CD4-positive, alpha-beta T cell (primary cell): ENCODE measurements at places on chromosomes 13 and 19. TPM values are rescaled to one million over a fixed set of nuclear protein-coding genes. Genes with fewer than 3 reads are reported as not detected.
A peak's percentile ranks its signal among the peaks of the same experiment; 100 is the strongest.

DNA sequence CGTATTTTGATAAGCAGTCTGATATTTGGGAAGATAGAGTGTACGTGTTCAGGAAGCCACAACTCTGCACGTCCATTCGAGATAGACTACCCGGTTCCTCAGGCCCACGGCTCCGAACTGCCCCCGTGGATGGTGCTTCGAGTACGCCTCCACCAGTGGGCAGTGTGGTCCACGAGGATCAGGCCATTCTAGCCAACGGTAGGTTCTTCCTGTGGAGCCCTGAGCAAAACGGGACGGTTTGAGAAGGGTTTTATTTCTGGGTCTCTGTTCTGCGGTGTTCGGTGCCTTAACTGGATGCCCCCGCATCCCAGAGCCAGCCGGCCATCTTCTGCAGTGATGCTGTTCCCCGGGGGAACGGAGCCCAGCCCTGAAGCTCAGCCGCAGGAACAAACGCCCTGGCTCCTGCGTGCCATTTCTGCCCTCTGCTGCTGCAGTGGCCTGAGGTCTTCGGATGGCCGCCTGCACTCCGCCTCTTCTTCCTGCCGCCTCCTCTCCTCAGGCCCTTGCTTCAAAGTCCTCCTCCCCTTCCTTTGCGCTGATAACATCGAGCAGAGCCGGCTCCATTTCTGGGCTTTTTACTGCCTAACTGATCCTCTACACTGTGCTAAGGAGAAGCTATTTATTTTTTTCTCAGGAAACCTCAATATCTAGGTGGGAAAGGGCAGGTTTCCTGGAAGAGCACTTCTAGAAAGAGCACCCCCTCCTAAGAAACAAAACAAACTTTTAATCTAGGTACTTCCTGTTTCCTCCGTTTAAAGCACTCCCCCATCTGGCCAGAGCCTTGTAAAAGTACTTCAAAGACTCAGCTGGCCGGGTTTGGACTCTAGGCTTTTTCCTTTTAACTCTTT is 36.2 kb upstream of the SLC46A3 start:
- DNase-seq = no peak

DNA sequence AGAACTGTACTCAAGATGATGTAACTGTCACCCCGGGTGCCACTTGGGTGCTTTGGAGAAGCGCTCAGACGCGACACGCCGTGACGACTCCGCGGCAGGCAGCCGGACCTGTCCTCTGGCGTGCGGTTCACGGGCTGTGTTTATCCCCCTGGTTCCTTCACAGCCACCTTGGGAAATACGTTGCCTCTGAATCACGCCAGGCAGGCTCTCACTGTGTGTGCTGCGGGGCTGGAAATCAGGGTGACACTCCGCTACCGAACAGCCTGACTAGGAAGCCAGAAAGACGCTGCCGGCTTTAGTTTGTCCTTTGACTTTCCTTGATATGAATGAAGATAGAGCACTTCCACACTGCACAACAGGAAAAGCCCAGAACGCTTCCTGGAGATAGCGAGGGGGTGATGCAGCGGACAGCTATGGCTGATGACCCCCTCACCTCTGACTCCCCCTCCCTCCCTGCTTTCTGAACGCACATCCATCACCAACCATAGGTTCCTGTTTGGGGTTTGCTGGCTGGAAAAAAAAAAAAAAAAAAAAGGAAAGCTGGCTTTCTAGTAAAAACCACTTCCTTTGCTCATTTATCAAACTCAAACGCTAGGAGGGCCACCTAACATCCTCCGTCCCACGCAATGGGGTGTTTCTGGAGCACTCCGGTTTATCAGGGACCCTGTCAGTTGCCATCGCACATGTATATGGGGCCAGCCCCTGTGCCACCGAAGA is 3.7 kb upstream of the GP6 start:
- DNase-seq = no peak

GRCh38 chr19:32489971-32490370 is 84.4 kb downstream of the DPY19L3 start:
- DNase-seq = no peak

GRCh38 chr19:13430790-13431582 is 75.3 kb downstream of the CACNA1A start:
- DNase-seq = peak; percentile 11

GRCh38 chr13:41562541-41563178 is 105.3 kb downstream of the RGCC start:
- DNase-seq = no peak

GRCh38 chr19:33392341-33393285 is 19.1 kb downstream of the CEBPG start:
- DNase-seq = no peak

GRCh38 chr13:45410001-45410400 is 8.2 kb downstream of the SLC25A30 start:
- no peak for DNase-seq

- DNase-seq = peak; percentile 28
Observed at GRCh38 chr19:2055931-2056836, 5.1 kb upstream of the MKNK2 start.

- no peak for DNase-seq
Observed at GRCh38 chr19:56124578-56124977, 3.5 kb upstream of the ZNF787 start.

DNA sequence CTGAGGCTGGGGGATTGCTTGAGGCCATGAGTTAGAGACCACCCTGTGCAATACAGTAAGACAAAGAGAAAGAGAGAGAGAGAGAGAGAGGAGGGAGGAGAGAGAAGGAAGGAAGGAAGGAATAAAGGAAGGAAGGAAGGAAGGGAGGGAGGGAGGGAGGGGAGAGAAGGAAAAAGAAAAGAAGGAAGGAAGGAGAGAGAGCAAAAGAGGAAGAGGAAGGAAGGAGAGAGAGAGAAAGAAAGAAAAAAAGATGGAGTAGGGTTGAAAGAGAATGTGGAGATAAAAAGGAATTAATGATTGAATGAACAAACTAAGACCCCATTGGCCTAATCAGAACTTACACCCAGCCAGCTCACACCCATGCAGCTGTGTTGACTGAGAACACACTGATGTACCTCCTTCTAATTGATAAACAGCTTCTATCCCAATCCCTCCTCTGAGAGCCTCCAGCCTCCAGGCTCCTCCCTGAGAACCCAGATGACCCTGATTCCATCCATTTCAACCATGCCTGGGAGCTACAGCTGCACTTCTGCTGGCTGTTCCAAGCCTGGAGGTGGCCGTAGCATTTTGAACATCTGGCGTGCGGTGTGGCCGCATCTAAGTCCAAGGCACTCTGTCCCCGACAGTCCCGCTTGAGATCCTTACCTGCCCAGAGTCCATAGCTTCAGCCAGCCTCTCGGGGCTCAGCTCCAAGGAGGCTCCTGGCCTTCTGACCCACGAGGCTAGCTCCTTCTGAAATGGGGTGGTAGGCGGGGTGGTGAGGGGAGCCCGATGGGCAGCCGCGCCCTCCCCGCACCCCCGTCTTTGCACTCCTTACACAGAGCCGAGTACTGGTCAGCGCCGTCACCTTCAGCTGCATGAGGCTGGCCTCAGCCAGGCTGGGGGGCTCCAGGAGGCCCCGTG is 1.1 kb downstream of the PRODH2 start:
- DNase-seq = no peak

- DNase-seq = no peak
Observed at GRCh38 chr19:19259741-19260140, 13.4 kb downstream of the TM6SF2 start.

GRCh38 chr13:43730642-43731041 is 56.1 kb downstream of the ENOX1 start:
- DNase-seq = no peak

- DNase-seq = no peak
Observed at GRCh38 chr19:54817670-54818536, 1.6 kb downstream of the KIR3DL1 start.

DNA sequence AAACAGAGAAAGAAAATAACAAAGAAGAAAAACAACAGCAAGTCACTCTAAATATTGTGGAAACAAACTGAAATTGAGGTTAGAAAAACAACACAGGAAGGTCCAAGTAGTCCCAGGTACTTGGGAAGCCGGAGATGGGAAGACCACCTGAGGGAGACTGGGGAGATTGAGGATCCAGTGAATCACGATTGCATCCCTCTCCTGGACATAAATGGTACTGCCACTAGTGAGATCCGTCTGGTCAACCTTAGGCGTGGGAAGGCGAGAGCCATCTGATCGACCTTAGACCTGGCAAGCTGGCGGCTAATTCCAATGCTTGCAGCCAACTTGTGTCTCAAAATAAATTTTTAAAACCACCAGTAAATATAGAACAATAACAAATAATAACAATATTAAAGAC is 81.9 kb downstream of the ZNF726 start:
- DNase-seq = no peak

DNA sequence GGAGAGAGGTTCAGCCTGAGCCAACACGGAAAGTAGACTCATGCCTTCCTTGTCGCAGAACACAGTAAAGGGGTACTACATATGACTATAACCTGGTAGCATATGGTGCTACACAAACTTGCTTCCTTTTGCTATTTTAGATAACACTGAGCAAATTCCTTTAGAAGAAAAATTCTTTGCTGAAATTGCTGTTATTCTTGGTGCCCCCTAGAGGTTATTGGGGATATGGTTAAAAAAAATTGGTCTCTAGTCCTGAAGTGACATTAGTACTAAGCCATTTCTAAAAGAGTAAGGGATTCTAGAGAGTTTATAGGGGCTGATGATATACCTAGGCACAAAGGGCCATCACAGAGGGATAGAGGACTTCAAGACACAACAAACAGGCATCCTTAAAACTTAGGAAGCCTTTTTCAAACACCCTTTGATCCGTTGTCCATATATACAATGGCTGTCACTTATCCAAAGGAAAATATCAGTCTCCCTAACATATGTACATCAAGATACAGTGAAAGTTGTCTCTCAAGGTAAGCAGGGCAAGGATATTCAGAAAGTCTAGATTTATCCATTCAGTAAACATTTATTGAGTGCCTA is 13.9 kb upstream of the HS6ST3 start:
- DNase-seq = no peak

GRCh38 chr19:17414097-17414496 is 5.8 kb upstream of the MVB12A start:
- DNase-seq = no peak

DNA sequence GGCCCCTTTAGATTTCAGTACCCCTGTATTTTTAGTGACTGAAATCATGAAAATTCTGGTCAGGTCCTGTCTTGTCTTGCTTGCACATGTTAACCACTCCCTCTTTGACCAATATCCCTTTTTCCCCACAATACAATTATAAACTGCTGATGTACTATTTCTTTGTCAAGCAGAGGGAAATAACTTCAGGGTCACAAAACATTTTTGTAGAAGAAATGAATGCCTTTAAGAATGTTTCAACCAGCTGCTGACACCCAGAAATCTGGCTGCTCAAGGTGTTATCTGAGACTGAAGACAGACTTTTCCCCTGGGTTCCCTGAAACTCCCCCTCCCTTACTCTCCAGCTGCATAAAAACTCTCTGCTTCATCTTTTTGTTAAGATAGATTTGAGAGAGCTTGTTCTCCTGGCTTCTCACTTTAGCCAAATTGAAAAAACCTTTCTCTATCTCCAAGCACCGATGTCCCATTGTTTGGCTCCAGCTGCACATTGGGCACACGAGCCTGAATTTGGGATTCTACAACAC is 18.4 kb upstream of the ACOD1 start:
- no peak for DNase-seq

- no peak for DNase-seq
Observed at GRCh38 chr13:100789968-100790367, 115.4 kb upstream of the TMTC4 start.

GRCh38 chr13:108377646-108378206 is 108.2 kb downstream of the TNFSF13B start:
- DNase-seq = no peak

DNA sequence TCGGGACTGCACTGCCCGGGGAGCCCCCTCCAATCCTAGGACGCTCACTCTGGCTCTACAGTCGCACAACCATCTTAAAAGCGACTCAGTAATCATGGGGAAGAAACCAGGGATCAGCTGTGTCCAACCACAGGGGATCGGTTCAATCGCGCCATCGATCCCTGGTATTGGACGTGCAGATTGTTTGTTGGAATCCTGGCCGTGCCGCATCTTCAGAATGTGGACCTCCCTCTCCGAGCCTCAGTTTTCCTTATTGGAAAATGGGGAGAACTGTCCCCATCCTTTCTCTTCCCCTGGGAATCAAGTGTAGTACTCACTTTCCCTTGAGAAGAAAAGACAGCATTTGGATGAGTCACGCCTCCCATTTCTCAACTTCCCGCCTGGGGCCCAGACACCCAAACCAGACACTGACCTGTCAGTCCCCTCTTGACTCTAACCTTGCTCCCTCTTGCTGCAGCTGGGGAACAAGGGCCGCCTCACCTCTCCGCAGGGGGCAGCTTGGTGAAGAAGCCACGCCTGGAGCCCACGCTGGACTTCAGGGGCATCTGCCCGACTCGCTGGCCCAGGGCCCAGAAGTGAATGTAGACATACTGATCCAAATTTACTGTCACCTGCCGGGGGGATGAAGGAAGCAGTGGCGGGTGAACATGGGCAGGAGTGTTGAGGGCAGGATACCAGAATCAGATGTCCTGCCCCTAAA is 17.6 kb downstream of the EMP3 start:
- no peak for DNase-seq

DNA sequence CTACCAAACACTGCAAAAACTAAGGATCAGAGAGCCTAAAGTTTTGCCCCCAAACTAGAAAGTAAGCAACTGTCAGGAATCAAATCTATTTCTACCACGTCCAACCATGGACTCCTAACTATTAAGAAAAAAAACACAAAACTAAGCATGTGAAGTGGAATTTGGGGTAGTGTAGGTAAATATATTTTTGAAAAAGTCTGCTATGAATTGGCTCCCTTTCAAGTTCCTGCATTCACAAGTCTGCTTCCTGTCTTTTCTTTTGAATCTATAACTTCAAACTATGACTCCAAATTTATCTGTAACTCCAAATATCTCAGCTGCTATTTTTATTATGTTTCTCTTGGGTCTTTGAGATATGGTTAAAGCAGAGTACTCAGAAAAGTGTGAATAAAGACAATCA is 47.0 kb downstream of the PCDH9 start:
- DNase-seq = no peak

- DNase-seq = no peak
Observed at GRCh38 chr19:47497821-47498520, 14.0 kb upstream of the KPTN start.

GRCh38 chr19:55116232-55116858 is 1.1 kb downstream of the PPP1R12C start:
- no peak for DNase-seq

The CDC42EP5 gene
- total RNA-seq = not detected

The LRFN3 gene
- 4.5 TPM for total RNA-seq

The SLC7A9 gene
- total RNA-seq = 0.28 TPM

The IL11 gene
- total RNA-seq = 0.22 TPM

The SLC27A1 gene
- total RNA-seq = 3.0 TPM

The S1PR2 gene
- total RNA-seq = 14.6 TPM

The FEM1A gene
- 11.8 TPM for total RNA-seq

The IRF2BP1 gene
- total RNA-seq = 21.0 TPM

The SIGLEC12 gene
- total RNA-seq = not detected

The LHFPL6 gene
- total RNA-seq = not detected

The FXYD1 gene
- total RNA-seq = 2.4 TPM

The TMEM59L gene
- total RNA-seq = 0.27 TPM
